ENCODE measurements at places on chromosomes 5 and 9.
A peak's percentile ranks its signal among the peaks of the same experiment; 100 is the strongest.

- no peak for DNase-seq
Observed at GRCh38 chr5:39712316-39713249, 287.8 kb upstream of the DAB2 start.

GRCh38 chr9:18052060-18052459 lies 421.9 kb upstream of the ADAMTSL1 start:
- no peak for DNase-seq

DNA sequence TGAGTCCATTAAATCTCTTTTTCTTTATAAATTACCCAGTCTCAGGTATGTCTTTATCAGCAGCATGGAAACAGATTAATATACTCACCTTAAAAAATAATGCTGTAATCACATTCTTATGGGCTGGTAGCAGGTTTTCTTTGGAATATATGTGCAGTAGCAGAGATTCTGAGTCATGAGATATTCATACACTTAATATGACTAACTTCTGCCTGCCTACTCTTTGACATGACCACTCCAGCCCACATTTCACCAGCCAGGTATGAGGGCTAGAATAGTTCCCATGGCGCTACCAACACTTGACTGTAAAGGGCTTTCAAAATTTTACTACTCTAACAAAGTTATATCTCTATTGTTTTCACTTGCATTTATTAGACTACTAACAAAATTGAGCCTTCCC lies 74.1 kb upstream of the GHR start:
- no peak for DNase-seq

DNA sequence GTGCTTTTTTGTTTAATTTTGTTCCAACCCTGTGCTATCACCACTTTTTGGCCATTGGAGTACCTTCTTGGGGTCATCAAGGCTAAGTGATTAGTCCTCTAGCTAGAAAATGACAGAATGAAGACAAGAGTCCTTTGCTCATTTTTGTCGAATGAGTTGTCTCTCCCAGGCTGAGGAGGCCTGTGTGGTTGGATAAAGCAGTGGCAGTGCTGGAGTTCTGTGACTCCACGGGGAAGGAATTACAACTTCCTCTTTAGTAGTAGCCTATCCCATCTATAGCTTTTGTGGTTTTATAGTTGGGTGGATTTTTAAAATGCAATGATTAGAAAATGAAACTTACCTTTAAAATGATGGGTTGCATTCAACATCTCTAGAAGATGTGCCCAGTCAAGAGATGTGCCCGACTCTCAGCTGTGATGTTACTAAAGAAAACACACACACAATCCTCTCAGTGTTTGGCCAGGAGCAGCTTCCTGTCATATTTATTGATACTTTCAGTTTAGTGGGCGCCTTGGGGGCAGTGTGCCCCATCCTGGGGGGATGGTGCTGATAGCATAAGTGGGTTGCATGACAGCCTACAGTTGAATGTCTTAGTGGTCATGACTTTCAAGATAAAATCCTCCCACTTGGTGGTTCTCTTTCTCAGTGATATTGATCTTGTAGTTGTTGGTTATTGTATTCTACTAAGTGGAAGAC lies 11.9 kb downstream of the OTULINL start:
- DNase-seq, result peak; percentile 52

DNA sequence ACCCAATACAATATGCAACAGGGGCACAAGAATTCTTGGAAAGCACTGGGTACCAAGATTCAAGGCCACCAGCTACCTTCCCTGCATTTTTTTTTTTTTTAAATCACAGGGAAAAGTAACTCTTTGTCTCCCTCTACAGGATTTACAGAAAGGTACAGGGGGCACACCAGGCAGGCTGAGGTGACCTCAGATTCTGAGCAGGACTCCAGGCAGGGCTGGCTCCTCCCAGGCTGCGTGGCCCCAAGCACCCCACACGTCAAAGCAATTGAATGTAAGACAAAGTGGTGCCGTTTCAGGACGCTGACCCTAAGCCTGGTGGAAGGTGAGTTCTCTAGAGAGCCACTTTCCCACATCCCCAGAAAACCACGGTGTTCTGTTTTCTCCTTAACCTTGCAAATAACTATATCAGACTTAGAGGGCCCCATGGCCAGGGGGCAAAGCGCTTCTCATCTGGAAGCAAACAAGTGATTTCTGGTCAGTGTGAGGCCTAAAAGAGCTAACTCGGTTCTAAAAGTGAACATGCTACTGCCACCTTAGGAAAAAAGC lies 222.6 kb downstream of the ROR2 start:
- peak; percentile 63 for DNase-seq

DNA sequence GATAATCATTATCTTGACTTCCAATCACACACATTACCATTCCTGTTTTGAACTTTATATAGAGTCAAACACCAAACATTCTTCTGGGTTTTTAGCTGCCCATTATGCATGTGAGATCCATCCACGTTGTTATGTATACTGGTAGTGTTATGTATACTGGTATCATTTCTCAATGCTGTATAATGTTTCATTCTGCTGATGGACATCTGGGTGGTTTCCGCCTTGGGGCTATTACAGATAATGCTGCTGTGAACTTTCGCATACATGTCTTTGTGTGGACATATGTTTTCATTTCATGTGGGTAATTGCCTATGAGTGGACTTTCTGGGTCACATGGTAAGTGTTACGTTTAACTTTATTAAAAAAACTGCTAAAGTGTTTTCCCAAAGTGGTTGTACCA lies 217.8 kb upstream of the EFNA5 start:
- no peak for DNase-seq

- DNase-seq, result no peak
Observed at GRCh38 chr9:105138306-105138801, 106.1 kb upstream of the SLC44A1 start.

DNA sequence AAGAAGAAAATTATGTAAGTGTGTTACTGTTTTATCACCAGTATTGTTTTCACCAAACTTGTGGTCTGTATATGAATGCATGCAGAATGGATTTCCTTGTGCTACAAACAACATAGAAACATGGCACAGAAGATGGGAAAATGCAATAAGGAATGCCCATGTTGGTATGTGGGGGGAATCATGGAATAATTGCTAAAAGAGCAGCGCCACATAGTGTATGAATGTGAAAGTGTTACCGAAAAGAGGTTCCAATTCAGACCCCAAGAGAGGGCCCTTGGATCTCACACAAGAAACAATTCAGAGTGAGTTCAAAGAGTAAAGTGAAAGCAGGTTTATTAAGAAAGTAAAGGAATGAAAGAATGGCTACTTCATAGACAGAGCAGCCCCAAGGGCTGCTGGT lies 26.4 kb upstream of the TYRP1 start:
- DNase-seq, result no peak

GRCh38 chr5:168299372-168299771 lies 7.9 kb downstream of the WWC1 start:
- DNase-seq, result no peak
